A172 (cell line): ENCODE measurements at places on chromosomes 16 and 17. TPM values are rescaled to one million over a fixed set of nuclear protein-coding genes. Genes with fewer than 3 reads are reported as not detected.

MYH2 gene
- total RNA-seq: 0.12 and 0.17 TPM in 2 replicates

NEUROD2 gene
- total RNA-seq: not detected in 2 replicates

SERPINF2 gene
- 0.64 and 1.9 TPM in 2 replicates for total RNA-seq

IRX5 gene
- total RNA-seq: 1.6 and 1.9 TPM in 2 replicates

NEURL4 gene
- total RNA-seq: 9.8 and 12.2 TPM in 2 replicates

CPNE7 gene
- total RNA-seq: 4.7 and 18.5 TPM in 2 replicates

OTOP3 gene
- not detected in 2 replicates for total RNA-seq

TP53TG3C gene
- not detected in 2 replicates for total RNA-seq

KRTAP4-6 gene
- total RNA-seq: not detected in 2 replicates

TNS4 gene
- 0.02 and 0.14 TPM in 2 replicates for total RNA-seq

FGF11 gene
- total RNA-seq: 0.89 TPM in 1 of 2 replicates, not detected in the other

- no peak for DNase-seq
Observed at GRCh38 chr16:28923652-28924398, 1.2 kb downstream of the RABEP2 start.

DNA sequence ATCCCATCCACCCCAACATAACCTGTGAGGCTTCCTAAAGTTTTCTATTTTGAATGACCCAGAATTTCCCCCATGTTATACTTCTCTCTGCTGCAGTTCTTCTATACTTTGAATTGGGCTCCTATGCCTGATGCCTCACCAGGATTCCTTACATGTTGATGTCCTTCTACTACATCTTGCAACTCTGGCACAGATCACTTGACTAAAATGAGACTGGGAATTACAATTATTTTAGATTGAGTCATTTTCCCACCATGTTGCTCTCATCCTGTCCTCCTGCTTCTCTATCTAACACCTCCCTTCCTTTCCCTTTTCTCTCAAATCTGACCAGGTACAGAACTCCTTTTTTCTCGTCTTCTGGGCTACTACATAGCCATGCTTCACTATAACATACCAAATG is 314.0 kb upstream of the KCNJ16 start:
- DNase-seq: no peak

DNA sequence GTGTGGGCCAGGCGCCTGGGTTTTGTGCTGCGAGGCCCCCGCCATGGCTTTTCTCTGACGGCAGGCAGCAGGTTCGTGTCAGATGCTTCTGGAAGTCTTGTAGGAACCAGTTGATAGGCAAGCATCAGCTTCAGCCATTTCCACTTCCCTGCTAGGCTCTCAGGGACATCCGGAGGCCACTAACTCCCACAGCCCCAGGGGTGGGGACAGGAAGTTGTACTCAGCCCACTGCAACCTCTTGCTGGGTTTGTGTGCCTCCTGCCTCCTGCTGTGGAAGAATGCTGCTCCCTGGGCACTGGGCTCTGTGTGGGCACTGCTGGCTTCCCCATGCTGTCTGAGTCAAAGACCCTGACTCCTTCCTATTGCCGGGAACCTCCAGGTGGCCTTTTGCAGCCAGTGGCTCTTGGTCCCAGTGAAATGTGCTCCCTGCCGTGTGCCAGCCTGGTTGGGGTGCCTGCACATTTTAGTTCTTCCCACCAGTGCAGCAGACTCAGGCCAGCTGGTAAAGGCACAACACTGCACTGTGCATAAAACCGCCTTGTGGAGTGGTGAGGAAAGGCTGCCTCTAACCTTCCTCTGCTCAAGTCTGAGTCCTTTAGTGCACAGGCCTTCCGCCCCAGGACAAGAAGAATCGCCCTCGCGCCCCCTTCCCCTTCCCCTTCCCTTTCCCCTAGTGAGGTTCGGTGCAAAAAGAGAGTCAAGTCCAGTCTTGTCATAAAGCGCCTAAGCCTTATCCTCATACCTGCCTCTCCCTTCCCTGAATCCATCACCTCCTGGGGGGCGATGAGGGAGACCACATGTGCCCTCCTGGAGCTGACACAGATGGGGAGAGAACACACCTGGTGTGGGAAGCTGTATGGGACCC is 16.6 kb downstream of the LDHD start:
- peak; percentile 73 for DNase-seq

DNA sequence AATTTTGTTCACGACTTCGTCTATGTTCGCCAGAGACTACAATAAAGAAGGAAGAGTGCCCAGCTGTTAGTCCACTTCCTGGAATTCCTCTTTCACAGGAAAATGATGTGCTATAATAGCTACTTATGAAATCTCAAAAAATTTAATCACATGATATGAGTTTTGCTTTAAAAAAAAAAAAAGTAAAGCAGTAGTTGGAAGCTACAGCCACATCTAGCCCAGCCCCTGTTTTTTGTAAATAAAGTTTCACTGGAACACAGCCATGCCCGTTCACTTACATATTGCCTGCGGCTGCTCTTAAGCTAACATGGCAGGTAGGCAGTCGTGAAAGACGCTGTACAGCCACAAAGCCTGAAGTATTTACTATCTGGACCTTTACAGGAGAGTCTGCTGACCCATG is 15.3 kb downstream of the VPS53 start:
- DNase-seq: no peak

GRCh38 chr17:74271901-74272561 is 2.0 kb upstream of the DNAI2 start:
- peak; percentile 42 for DNase-seq

DNA sequence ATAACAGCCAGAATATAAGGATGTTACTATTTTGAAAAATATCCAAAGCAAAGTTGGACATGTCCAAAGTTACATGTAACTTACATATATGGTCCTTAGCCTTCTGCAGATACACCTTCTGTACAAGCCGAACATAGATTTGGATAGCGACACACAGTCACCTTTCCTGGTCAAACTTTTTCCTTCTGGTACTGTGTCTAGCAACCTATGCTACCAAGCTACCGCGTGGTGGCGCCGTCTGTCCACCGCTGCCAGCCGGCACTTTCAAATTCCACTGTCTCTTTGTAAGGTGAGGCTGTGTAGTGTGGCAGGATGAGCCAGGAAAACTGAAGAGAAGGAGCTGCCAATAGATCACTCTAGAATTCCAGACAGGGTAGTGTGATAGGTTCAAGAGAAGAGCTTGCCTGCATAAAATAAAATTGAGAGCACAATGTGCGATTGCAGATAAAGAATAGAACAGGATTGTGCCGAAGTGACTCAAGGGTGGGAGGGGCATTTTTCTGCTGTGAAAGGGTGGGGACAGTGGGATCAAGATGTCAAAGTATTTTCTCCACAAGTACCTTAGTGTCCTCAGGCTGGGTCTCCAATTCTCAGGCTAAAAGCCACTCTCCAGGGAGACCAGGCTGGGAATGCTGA is 366.9 kb downstream of the SLC39A11 start:
- DNase-seq: peak; percentile 73

DNA sequence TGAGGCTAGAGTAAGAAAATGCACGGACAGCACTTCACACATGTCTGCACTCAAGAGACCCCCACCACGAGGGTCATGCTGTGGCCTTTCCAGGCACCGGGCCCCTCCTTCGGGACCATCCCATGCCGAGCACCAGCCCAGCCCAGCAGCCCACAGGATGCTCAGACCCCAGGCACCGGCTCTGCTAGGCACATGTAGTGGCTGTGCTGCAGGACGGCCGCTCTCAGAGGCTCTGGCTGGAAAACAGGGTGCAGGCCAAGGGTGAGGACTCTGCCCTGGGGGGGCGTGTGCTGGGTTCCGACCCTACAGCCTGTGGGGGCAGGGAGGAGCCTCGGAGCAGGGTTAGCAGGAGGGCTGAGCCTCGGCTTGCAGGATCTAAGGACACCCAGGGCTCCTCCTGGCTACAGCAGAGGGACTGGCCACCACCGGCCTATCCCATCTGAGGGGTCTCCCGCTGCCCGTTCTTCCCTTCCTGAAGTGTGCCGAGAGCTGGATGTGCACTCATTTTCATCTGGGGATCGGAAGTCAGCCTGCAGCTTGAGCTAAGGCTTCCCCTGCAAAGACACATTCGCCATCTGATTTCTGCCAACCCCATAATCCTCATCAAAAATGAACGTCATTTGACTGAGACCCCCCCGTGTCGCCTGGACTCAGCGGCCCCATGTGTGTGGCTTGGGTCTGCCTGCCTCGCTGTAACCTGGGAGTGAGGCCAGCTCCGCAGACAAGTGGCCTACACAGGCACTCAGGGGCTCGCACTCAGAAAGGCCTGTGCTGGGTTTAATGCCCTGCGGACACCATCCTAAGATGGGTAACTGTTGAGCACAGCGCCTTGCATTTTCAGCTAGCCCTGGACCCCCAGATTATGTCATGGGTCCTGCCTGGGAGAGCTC is 293.1 kb upstream of the FOXF1 start:
- DNase-seq: no peak

DNA sequence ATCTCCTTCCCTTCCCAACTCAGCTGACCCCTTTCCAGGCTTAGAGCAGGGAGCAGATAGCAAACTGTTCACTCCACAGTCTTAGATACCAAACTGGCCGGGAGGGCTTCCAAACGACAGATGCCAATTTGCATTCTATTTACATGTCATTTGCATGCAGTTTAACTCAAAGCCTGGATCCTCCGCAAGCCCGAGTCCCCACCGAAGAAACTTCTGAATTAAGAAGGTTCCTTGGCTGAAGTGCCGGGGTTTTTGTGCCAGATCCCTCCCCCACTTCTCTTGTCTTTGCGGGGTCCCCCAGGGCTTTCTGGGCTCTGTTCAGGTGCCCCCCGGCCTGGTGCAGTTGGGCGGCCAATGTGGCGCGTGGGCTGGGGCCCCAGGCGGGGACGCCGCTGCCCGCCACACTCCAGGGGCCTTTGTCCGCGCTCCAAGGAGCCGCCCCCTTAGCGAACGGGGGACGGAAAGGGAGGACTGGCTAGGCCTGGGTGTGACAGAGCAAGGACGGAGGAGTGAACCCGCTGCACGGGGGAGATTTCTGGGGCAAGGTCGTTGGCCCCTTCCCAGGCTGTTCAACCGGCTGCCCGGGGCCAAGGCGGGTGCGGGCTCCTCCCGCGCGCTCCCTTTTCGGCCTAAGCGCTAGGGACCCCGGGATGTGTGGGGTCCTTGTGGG is 1.2 kb downstream of the GPRC5B start:
- no peak for DNase-seq

GRCh38 chr16:57682809-57683635 is 11.6 kb upstream of the DRC7 start:
- no peak for DNase-seq

GRCh38 chr17:58728798-58729197 is 26.9 kb upstream of the PPM1E start:
- no peak for DNase-seq

DNA sequence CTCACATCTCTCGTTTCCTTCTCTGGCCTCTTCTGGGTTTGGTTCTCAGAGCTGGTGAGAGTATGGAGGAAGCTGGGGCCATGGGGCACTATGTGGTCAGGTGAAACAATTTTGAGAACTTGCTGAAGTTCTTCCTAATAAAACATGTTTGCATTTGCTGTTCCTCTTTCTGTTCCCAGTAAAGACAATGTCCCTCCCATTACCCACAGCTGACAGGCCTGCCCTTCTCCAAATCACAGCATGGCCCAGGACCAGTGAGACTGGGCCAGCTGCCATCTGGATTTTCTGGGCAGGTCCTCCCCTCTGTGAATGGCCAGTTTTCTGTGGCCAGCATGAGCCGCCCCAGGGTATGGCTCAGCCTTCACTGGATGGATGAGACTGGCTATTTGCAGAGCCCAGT is at the start of gene CD300H:
Gene CD300H, minus strand, starts transcription at position 113 of the 400 bp plus-strand sequence.
- no peak for DNase-seq

- DNase-seq: peak; percentile 93
Observed at GRCh38 chr17:7587420-7588151, 2.3 kb downstream of the SOX15 start.

DNA sequence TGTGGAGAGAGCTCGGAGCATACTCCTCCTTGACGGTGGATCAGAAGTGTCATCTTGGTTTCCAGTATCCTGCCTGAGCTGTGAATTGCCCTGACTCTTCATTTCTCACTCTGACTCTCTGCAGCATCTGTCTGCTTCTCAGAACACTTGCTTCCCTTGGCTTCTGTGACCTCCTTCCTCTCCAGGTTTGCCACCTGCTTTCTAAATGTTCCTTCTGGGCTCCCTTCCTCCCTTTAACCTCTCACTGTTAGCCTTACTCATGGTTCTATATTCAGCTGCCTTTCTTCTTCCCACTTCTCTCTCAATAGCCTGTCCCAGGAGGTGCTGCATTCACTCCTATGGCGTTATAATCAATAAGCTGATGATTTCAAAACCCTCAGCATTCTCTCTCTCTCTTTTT is 11.2 kb upstream of the PRKAR1A start:
- DNase-seq: no peak

GRCh38 chr16:81180578-81180977 is 57.9 kb upstream of the BCO1 start:
- DNase-seq: no peak

DNA sequence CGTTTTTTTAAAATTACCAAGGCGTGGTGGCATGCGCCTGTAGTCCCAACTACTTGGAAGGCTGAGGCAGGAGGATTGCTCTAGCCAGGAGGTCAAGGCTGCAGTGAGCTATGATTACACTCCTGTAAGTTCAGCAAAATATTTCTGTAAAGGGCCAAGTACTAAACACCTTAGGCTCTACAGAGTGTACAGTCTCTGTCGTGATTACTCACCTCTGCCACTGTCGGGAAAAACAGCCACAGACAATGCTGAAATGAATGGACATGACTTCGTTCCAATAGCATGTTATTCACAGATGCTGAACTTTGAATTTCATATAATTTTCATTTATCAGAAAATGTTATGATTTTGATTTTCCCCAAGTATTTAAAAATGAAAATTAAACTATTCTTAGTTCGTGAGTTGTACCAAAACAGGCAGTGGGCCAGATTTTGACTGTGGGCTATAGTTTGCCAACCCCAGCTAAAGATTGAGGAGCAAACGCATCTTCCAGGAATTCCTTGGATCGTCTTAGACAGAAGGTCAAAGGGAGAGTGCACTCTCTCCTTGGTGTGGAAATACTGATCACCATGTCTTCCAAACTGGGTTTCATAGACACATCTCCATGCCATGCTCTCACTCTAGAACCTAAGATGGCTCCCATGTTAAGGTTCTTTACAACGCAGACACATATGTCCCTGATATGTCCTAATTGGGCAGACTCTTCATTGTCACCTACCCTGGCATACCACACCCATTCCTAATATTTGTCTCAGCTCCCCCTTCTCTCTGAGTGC is 89.5 kb downstream of the MARF1 start:
- no peak for DNase-seq

GRCh38 chr16:81841722-81842121 is 62.6 kb downstream of the PLCG2 start:
- no peak for DNase-seq

GRCh38 chr16:27381236-27381635 is 20.7 kb upstream of the IL21R start:
- no peak for DNase-seq

DNA sequence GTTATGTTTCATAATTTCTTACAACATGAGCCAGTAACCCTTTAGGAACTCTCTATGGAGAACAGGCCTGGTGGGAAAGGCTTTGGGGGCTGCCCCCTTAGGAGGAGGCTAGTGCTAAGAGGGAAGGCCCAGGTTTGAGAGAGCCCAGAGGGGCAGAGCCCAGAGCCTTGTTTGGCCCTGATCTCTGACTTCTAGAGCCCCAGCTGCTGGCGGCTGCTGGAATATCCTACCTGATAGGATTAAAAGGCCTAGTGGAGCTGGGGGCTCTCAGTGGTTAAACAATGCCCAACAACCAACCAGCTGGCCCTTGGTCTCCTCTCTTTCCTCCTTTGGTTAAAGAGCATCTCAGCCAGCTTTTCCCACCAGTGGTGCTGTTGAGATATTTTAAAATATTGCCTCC is 54.1 kb downstream of the IGF2BP1 start:
- DNase-seq: no peak
